A549 treated with dexamethasone at 1 μM for 4 hours (cell line): ENCODE measurements at places on chromosomes 5 and 9. TPM values are rescaled to one million over a fixed set of nuclear protein-coding genes. Genes with fewer than 3 reads are reported as not detected.

The INSL6 gene
- not detected in 5 replicates for total RNA-seq

The SH3GL2 gene
- 0.05 to 0.17 TPM (median 0.08 TPM) in 5 replicates for total RNA-seq

The PCDHB8 gene
- total RNA-seq, result 0.15 to 0.41 TPM (median 0.29 TPM) in 5 replicates

The TLR4 gene
- 0.06 to 0.20 TPM (median 0.13 TPM) in 5 replicates for total RNA-seq

The TMEM232 gene
- total RNA-seq, result 0.03 to 0.29 TPM (median 0.11 TPM) in 3 of 5 replicates, not detected in the others

The EMB gene
- 4.9 to 9.1 TPM (median 7.2 TPM) in 5 replicates for total RNA-seq

The ADGRD2 gene
- total RNA-seq, result not detected in 5 replicates
